ENCODE measurements at places on chromosomes 11 and 22.
A peak's percentile ranks its signal among the peaks of the same experiment; 100 is the strongest.

- peak; percentile 12 for DNase-seq
These were observed 3.6 kb downstream of the SSH3 start for GRCh38 chr11:67306769-67307544.

- no peak for DNase-seq
These were observed 325.8 kb downstream of the FAT3 start for GRCh38 chr11:92550411-92550810.

DNA sequence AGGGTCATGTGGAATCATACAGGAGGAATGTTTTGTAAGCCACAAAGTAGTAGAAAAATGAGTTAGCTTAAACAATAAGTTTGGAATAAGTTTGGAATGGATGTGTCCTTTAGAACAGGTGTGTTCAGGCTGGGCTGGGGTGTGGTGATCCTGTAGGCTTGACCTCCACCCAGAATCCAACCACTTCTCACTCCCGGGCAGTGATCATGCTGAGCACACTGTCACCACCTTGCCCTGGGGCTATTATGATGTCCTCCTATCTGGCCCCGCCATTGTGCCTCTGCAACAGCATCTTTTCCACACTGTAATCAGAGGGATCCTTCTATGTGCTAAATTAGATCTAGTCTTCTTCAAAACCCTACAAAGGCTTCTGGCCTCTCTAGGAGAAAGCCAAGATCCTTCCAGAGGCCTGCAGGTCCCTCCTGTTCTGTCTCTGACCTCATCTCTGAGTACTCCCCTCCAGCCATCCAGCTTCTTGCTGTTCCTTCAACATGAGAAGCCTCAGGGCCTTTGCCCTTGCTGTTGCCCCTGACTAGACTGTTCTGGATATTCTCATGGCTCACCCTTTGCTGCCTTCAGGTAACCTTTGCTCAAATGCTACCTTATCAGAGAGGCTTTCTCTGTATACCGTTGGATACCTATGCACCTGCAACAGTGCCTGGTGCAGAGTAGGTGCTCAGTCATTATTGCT lies 18.8 kb upstream of the ACCSL start:
- no peak for DNase-seq

DNA sequence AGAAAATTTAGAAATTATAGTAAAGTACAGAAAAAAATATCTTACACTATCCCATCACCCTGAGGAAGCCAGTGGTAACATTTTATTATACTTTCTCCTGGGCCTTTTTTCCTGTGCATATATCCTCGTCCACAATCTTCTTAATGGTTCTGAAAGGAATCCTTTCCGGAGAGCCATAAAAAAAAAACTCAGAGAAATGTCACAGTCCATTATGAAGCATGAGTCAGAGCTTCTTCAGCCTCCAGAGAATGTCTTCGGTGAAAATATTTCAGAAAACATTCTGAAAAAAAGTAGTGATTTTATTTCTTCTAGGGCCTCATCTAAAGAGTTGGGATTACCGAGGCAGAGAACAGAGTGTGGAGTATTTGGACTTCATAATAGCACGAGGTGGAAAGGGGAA lies 163.4 kb downstream of the INSC start:
- DNase-seq: no peak

DNA sequence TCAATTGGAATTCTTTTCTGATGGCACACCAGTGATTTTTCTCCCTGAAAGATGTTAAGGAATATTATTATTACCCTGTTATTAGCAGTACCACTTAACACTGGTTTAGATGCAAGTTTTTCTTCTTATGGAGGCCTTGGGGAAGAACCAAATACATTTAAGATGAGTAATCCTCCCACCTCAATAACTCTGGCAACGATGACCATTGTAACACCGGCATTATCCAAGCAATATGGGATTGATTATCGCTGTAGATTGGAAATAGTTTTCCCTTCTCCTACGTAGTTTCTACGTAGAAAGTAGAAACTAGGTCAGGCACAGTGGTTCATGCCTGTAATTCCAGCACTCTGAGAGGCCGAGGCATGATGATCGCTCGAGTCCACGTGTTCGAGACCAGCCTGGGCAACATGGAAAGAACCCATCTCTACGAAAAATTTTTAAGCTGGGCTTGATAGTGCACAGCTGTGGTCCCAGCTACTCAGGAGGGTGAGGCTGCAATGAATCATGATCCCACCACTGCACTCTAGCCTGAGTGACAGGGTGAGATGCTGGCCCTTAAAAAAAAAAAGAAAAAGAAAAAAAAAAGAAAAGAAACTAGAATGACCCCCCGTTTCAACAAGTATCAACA lies 45.5 kb downstream of the PACSIN2 start:
- no peak for DNase-seq

DNA sequence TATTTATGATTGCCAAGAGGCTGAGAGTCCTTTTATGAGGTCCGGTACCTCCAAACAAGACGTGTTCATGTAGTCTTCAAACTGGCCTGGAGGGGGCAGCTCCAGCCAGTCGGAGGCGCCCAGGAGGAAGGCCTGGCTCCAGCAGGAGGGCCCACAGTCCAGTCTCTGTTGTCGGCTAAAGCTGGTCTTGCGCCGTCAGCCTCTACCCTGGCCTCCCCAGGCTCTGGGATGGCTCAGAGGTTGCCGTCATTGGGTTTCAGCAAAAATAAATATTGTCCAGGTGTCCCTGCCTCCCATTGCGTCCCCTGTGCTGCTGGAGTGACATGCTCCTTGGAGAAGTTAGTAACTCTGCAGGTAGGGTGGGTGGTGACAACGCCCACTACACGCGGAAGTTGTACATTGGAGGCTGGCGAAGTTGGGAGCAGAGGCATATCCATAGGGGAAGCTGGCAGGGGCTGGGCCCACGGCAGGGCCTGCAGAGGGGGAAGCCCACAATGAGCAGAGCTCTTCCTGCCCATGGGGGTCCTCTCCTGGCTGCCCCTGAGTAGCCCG lies 1.0 kb upstream of the SLC25A1 start:
- DNase-seq: peak; percentile 91

DNA sequence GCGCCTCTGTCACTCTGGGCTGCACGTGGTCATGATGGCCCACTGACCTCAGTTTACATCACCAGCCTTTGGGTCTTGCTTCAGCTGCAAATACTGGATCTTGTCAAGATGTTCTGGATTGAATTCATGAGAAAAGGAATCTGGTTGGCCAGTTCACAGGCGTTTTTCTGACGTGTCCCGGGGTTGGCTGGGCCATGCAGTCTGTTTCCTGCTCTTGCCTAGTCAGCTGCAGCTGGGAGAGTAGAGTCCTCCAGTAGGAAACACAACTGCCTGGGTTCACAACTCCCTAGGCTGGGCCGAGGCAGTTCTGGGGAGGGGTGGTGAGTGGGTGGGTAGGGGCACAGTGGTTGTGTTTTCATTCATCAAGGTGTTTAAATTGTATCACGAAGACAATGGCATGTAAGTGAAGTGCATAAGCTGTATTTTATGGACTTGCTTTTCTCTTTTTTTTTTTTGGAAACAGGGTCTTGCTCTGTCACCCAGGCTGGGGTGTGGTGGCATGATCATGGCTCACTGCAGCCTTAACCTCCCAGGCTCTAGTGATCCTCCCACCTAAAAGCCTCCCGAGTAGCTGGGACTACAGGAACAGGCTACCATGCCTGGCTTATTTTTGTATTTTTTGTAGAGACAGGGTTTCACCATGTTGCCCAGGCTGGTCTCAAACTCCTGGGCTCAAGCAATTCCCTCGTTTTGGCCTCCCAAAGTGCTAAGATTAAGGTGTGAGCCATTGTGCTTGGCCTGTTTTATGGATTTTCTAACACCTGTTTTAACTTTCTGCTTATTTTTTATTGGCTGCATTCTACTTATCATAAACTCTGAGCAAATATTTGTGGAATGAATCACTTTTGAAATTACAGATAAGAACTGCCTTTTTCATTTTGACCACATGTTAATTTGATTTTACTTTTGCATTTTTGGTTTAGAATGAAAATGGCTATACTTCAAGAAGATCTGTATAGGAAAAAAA lies 54.0 kb upstream of the PITPNB start:
- DNase-seq: no peak

DNA sequence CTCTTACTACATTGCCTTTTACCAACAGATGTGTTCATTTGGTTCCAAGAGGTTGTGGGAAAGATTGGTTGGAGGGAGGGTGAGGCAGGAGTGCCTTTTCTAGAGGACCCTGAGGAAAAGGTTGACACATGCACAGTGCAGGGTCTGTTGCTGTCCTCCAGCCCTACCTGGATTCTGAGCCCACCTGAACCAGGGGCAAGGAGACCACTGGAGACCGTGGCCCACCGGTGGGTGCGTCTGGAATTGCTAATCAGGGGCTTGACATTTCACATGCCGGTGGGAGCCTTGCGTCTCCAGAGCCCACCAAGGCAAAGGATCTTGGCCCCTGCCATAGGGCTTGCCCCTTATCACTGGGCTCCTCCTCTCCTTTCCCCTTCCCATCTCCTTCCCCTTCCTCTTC lies 80.4 kb upstream of the ZBED5 start:
- DNase-seq: no peak

GRCh38 chr22:41239443-41240128 lies 1.1 kb downstream of the CHADL start:
- DNase-seq: no peak

GRCh38 chr11:61874377-61874809 lies 17.0 kb downstream of the FADS3 start:
- no peak for DNase-seq

GRCh38 chr22:42185915-42186439 lies 55.4 kb upstream of the CYP2D6 start:
- DNase-seq: no peak

DNA sequence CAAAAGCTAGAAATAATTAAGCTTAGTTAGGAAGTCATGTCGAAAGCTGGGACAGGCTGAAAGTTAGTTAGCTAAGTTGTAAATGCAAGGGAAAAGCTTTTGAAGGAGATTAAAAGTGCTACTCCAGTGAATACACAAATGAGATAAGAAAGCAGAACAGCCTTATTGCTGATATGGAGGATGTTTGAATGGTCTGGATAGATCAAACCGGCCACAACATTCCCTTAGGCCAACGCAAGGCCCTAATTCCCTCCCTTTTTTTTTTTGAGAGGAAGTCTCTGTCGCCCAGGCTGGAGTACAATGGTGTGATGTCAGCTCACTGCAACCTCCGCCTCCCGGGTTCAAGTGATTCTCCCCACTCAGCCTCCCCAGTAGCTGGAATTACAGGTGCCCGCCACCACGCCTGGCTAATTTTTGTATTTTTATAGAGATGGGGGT lies 23.3 kb upstream of the WEE1 start:
- DNase-seq: no peak

DNA sequence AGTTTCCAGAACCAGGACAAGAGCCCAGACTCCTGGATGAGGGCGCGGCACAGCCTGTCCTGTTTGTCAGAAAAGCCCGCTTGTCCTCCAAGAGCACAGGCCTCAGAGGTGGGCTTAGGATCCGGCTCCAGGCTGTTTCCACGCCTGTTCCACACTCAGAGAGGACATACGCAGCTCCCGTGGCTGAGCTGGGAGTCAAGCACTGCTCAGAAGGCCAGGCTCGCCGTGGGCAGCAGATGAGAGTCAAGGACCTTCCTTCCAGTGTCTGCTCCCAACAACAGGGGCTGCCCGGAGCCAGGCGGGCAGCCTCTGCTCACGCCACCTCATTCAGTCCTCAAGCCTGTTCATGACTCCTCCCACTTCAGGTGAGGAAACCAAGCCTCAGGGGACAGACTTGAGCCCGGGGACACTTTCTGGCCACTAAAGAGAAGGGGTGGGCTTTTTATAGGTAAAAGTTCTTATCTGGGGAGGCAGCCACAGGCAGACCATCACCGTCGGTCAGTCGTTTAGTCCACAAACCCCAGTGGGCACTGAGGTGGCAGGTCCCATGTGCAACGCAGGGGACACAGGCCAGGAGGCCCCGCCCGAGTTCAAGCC lies 3.8 kb downstream of the CYB5R3 start:
- no peak for DNase-seq

GRCh38 chr11:8714622-8715225 lies 32.1 kb downstream of the RPL27A start:
- DNase-seq: no peak

- DNase-seq: no peak
These were observed 245.0 kb downstream of the BRD1 start for GRCh38 chr22:49582678-49583077.

GRCh38 chr11:45885274-45885920 lies at the start of gene MAPK8IP1:
Gene MAPK8IP1, plus strand, starts transcription at chr11:45885651. Its CDS starts 170 bp downstream, at chr11:45885821.
- peak; percentile 57 for DNase-seq

- DNase-seq: no peak
These were observed 123.6 kb downstream of the GALNT18 start for GRCh38 chr11:11498195-11498594.

DNA sequence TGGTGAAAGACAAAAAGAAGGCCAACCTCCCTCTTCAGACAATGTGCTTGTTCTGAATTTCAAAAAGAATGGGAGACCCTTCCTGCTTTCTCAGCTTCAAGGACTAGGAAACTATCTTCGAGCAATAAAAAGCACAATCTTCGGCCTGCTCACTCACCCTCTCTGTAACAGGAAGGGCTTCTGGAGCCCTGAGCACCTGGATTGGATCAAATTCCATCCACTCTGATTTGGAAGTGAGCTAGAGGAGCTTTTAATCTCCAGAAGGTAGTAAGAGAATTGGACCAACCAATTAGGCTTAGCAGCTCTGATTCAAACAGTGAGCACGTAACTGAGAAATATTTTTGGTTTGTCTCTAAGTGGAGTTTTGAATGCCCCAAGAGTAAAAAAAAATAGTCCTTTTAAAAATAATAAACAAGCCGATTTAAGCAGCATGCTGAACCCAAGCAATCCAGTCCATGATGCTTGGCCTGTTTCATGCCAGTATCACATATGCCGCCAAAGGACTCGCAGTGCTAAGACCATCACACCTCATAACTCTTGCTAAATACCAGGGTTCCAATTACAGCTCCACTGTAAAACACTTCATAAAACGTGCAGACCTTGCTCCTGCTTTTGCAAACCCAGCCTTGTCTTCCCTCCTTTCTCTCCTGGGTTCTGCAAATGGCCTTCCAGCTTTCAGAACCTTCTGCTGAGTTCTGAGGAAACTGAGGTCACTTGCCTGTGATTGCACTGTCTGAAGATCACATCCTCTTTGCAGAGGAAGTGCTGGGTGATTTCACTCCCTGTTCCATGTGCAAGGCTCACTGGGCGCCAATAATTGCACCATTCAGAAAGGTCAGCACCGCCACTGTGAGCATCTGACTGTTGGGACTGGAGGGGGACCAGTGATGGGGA lies 74.4 kb downstream of the SLC1A2 start:
- peak; percentile 42 for DNase-seq

GRCh38 chr11:129319201-129319600 lies 56.4 kb upstream of the BARX2 start:
- no peak for DNase-seq

GRCh38 chr11:5383576-5383975 lies at the start of gene OR51M1:
Gene OR51M1, plus strand, starts transcription at chr11:5383812. Its CDS starts 5,587 bp downstream, at chr11:5389399.
- no peak for DNase-seq

DNA sequence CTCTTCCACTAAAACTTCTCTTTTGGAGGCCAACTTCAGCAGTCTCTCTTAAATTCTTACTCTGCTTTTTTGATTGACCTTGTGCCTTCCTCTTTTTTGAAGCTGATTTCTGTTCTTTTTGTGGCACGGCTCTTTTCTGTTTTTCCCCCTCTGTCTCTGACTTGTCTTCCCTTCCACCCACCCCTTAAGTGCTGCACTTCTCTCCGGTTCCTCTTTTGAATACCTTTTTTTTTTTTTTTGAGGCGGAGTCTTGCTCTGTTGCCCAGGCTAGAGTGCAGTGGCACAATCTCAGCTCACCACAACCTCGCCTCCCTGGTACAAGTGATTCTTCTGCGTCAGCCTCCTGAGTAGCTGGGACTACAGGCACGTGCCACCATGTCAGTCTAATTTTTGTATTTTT lies 211.9 kb downstream of the BLID start:
- DNase-seq: no peak

- DNase-seq: no peak
These were observed 781 bp downstream of the ANO9 start for GRCh38 chr11:441043-441417.

- DNase-seq: no peak
These were observed 7.2 kb downstream of the LYVE1 start for GRCh38 chr11:10561043-10561818.

- no peak for DNase-seq
These were observed 11.0 kb downstream of the JAML start for GRCh38 chr11:118213781-118214180.
